ENCODE measurements at places on chromosomes 4 and X. TPM values are rescaled to one million over a fixed set of nuclear protein-coding genes. Genes with fewer than 3 reads are reported as not detected.

TLR6 gene
- polyA plus RNA-seq, result 2.8 TPM

PRRG3 gene
- polyA plus RNA-seq, result not detected

PCDH10 gene
- 0.36 TPM for polyA plus RNA-seq

EDNRA gene
- 28.4 TPM for polyA plus RNA-seq

RHOXF1 gene
- not detected for polyA plus RNA-seq

LAGE3 gene
- polyA plus RNA-seq, result 9.3 TPM

CCDC110 gene
- 1.1 TPM for polyA plus RNA-seq

RTL5 gene
- polyA plus RNA-seq, result 1.7 TPM

HHIP gene
- polyA plus RNA-seq, result 3.6 TPM

CC2D2A gene
- polyA plus RNA-seq, result 33.8 TPM

GRIA2 gene
- not detected for polyA plus RNA-seq

ADAMTS3 gene
- polyA plus RNA-seq, result 0.77 TPM

All from AG04450 (cell line).